ENCODE measurements at places on chromosomes 11 and 22.

DNA sequence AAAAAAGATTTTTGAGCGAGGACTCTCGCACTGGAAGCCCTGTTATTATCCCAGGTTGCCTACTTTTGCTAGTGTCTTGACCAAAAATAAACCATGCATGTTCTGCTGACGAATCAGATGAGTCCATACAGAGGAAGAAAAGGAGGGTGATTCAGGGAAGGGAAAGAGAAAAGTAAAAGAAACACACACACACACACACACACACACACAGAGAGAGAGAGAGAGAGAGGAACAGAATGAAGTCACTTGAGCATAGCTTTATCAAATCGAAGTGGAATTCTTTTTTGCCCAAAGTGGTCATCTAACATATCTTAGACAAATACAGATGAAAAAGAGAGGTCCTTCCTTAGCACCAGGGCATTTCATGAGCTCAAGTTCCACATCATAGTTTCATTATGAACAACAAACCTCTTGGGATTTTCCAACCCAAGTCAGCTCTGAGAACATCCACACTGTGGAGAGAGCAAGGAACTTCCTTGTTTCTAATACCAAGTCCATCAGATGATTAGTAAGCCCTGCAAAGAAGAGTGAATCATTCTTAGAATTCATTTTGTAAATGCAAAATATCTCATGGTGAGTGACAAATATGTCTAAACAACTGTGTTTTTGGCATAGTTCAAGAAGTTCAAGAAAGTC, 7.7 kb upstream of the MMP12 start:
- no peak for DNase-seq

DNA sequence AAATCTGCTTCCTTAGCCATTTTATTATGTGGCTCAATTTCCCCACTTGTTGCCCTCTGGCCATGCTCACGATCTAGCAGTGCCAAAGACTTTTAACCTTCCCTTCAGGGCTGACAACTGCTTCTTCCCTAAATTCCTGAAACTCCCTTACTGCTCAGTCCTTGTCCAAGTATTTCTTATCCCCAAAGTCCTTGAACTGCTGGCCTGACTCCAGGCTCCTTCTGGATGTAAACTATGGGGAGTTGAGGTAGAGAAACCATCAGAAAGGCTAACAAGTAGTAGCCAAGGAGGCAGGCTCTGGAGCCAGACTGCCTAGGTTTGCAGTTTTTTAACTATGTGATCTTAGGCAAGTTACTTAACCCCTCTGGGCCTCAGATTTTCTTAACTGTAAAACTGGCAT, 258.7 kb upstream of the CCDC90B start:
- DNase-seq, result no peak

- DNase-seq, result no peak
Observed at GRCh38 chr11:11843211-11843621, 1.4 kb downstream of the USP47 start.

DNA sequence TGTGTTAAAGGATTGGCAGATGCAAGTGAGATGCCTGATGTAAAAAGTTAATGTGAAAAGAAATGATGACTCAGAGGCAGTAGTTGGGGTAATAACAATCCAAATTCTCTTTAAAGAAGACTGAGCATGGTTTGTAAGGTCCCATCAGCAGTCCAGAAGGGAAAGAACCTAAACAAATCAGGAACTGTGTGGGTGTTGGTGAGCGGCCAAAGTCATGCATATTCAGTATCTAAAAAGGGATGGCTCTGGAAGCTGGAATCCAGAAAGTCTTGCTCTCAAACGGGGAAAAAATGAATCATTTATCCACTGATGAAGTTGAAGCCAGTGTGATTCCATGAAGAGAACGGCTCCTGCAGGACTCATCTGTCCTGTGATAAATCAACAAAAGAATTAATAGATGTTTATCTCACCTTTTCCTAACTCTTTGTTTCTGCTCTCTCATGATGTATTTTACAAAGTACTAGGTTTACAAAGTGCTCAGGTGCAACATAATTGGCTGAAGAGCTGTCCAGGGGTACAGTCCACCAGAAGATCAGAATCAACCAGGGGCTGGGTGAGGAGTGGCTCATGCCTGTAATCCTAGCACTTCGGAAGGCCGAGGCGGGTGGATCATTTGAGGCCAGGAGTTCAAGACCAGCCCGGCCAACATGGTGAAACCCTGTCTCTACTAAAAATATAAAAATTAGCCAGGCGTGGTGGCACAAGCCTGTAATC, 20.5 kb upstream of the SORL1-AS1 start:
- DNase-seq, result no peak

GRCh38 chr11:34136420-34136819, 31.0 kb downstream of the NAT10 start:
- DNase-seq, result no peak

GRCh38 chr22:50630376-50630775, 2.4 kb upstream of the ARSA start:
- no peak for DNase-seq

- DNase-seq, result peak; percentile 84
Observed at GRCh38 chr22:50627642-50628542, at the start of gene ARSA. Gene ARSA, minus strand, starts transcription at chr22:50628152. Its CDS starts 373 bp downstream, at chr22:50627779.

DNA sequence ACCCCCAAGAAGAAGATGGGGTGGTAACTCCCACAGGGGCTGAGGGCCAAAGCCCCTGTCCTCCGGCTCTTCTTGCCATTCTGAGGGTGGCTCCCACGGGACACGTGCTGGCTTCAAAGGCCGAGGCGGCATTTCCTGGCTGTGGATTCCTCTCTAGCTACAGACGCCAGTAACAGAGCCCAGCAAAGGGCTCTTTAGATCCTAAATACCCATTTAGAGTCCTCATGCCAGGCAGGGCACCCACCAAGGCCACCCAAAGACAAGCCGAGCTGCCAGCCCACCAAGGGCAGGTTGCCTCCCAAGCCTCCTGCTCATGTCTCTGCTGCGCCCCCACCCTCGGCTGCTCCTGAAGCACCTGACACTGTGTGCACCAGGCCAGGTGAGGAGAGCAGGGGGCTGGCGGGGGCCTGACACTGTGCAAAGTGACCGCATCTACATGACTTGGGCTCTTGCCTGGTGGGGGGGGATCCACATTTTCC, 5.7 kb downstream of the LRFN4 start:
- no peak for DNase-seq

DNA sequence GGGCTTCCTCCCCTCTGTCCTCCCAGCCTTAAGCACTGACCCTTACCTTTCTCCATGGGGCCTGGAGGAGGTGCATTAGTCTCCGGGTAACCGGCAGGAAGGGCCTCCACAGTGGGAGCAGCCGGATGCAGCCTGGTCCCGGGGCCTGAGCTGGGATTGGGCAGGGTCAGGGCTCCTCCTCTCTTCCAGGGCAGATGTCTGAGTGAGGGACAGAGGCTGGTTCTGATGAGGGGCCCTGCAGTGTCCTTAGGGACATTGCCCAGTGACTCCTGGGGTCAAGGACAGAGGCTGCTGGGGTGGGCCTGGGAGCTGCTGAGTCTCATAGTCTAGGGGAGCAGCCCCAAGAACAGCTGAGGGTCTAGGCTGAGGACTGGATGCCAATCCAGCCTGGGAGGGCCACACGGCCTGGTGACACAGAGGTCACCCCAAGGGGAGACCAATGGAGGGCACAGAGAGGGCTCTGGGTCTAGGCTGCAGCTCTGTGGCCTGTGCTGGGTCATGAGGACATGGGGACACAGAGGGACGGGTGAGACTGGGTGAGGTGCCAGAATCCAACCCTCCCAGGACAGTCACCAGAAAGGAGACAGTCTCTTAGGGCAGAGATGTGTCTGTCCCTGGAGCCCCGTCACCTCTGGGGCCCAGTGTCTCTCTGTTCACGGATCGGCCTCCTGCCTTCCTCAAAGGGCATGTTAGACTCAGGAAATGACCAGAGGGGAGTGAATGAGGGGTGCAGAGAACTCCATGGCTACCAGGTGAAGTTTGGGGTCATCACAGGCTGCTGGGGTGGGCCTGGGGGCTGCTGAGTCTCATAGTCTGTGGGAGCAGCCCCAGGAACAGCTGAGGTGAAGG, 6.5 kb downstream of the IGLL5 start:
- DNase-seq, result no peak

GRCh38 chr22:31952094-31952401, 7.7 kb downstream of the YWHAH start:
- no peak for DNase-seq

DNA sequence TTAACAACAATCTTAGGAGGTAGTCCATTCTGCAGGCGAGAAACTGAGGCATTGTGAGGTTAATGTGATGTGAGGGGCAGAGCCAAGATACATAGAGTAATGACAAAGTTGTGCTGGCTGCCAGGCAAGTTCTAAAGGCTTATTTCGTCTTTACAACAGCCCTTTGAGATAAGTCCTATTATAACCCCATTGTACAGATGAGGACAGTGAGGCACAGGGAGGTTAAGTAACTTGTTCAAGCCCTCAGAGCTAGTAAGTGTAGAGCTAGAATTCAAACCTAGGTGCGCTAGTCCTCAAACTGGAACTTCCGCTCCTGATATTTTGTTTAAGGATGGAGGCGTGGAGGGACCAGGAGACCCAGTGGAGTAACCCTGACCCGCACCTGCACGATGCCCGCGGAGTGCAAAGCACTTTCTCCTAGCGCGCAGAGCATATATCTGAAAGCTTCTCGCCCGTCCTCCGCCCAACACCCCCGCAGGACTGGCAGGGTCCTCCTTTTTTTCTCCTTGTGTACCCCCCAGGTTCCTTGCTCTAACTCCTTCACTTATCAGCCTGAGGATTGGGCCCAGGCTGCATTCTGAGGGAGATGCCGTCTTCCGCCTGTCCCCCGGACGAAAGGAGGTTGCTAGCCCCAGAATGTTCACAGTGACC, 4.9 kb upstream of the FLI1 start:
- DNase-seq, result no peak

- DNase-seq, result no peak
Observed at GRCh38 chr11:18721561-18722292, 4.3 kb downstream of the IGSF22 start.

DNA sequence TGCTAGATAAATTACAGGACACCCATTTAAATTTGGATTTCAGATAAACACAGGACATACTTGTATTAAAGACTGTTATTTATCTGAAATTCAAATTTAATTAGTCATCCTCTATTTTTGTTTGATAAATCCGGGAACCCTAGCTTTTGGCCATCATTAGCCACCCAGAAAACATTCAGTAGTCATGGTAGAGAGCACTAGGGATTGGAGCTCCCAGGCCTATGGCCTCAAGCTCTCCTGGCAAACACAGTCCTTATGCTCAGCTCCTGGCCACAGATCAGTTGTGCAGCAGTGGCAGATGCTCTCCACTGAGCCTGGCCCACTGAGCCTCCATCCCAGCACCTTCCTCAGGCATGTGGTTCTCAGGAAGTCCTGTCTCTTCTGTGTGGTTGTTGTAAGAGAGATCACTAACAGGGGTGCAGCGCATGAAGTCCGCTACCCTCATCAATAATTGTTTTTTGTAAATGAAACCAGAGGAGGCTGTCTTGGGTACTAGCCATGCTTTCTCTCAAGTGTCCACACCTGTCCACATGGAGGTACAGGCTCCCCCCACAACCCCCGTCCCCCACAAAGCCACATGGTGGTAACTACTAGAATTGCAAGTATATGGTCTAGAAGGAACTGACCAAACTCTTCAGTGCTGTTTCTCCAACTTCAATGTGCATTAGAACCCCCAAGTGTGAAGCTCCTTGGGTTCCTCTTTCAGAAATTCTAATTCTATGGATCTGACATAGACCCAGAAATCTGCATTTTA, 1.1 kb upstream of the IRAG1 start:
- DNase-seq, result no peak

GRCh38 chr11:133898770-133899115, 53.4 kb upstream of the SPATA19 start:
- DNase-seq, result peak; percentile 18

GRCh38 chr11:128428935-128429334, 158.4 kb downstream of the ETS1 start:
- DNase-seq, result no peak

DNA sequence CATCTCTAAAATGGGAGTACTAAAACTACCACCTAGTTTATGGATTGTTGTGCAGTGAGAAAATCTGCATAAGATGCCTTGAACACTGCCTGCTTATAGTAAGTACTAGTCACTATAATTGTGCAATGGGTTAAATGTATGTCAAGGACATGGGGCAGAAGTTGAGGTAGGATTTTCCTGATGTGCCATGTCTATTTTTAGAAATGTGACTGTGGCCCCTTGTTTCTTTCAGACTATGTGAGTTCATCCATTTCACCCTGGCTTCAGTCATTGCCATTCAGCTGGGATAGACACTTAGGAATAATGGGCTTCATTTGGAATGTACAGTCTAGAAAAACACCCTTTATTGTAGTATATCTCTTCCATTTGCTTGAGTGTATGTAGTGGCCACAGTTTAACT, 51.4 kb downstream of the BDNF start:
- DNase-seq, result no peak

- DNase-seq, result no peak
Observed at GRCh38 chr11:119590651-119591351, 138.2 kb downstream of the NECTIN1 start.

GRCh38 chr11:8831861-8832260, 79.1 kb upstream of the AKIP1 start:
- no peak for DNase-seq

- no peak for DNase-seq
Observed at GRCh38 chr22:20153945-20154344, 3.1 kb upstream of the CCDC188 start.

- DNase-seq, result no peak
Observed at GRCh38 chr22:43376765-43377547, 33.8 kb upstream of the SCUBE1 start.

DNA sequence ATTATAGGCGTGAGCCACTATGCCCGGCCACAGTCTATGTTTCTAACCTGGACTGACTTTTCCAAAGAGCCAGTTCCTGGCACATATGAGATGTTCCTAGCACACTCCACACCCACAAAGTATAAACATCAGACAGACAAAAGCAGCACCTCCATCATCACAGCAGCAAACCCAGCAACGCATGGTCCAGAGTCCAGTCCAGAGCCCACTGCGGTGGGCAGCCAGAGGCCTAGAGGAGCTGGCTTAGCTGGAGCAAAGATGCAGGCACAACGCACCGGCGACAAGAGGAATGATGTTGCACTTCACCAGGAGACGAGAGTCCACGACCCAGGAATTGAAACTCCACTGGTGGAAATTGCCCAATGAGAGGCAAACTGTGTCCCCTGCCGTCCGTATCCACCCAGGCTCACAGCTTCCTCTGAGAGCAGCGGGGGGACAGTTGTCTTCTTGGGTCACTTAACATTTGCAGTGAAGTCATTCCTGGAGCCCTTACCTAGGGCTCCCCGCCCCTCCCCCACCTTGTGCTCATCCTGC, 36.6 kb downstream of the RPS6KA4 start:
- no peak for DNase-seq

DNA sequence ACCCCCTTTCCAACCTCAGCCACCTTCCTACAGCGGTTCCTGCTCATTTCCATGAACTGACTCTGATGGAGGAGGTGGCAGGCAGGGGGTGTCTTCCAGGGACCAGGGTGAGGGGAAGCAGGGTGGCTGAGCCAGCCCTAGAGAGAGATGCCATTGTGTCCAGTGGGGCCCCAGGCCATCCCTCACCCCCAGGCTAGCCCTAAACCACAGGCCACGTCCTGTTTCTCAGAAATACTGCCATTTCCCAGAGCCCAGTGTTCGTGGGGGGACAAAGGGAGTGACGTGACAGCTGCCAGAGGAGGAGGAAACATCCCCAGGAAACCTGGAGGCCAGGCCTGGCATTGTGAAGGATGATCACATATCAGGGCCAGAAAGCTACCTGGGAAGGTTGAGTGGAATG, 39.5 kb downstream of the CHRDL2 start:
- DNase-seq, result no peak

GRCh38 chr11:107563702-107564101, 1.8 kb downstream of the ALKBH8 start:
- no peak for DNase-seq
